MCF 10A (cell line): ENCODE measurements at places on chromosomes 2 and 18. TPM values are rescaled to one million over a fixed set of nuclear protein-coding genes. Genes with fewer than 3 reads are reported as not detected.

The OTOS gene
- not detected in 2 replicates for total RNA-seq

The GLB1L gene
- 4.9 and 7.5 TPM in 2 replicates for total RNA-seq

The IL18RAP gene
- not detected in 2 replicates for total RNA-seq

The GREB1L gene
- total RNA-seq, result 9.4 and 11.0 TPM in 2 replicates

The GAD1 gene
- total RNA-seq, result 1.6 and 2.5 TPM in 2 replicates

DNA sequence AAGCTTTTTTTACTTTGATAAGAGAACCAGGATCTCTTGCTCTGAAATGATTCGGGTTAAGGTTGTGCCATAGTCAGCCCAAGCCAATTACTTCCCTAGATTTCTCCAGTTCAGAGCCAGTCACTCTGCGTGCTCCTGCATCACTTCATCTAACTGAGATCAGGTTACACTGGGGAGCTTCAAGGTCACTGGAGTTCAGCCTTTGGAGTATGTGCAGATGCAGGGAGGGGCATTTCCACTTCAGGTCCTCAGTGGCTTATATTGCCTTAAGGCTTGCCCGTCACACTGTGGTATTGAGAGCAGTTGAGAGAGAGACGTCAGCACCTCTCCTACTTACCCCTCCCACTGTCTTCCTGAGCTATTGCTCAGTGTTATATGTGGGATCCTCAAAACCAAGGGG is 317.8 kb downstream of the EPHA4 start:
- no peaks in the 10 kb centered on the region for H3K36me3 ChIP-seq
- no peak overlapping the region for H3K4me3 ChIP-seq
- peak; percentile 46 for DNase-seq
- no peaks in the 10 kb centered on the region for H3K27me3 ChIP-seq
- no peaks in the 10 kb centered on the region for H3K4me1 ChIP-seq
- H3K27ac ChIP-seq, result no peak overlapping the region

The C2orf78 gene
- total RNA-seq, result not detected in 2 replicates

- no peak overlapping the region for H3K4me3 ChIP-seq
- no peak for DNase-seq
- peaks cover 11% of the 10 kb centered on the region for H3K27me3 ChIP-seq
- H3K27ac ChIP-seq, result no peak overlapping the region
- peaks cover 6% of the 10 kb centered on the region for H3K4me1 ChIP-seq
Measured at GRCh38 chr2:197673606-197674005, 1.8 kb downstream of the RFTN2 start.

The IL1A gene
- total RNA-seq, result 99.1 and 170 TPM in 2 replicates

The TMEM17 gene
- total RNA-seq, result 2.6 and 3.1 TPM in 2 replicates

DNA sequence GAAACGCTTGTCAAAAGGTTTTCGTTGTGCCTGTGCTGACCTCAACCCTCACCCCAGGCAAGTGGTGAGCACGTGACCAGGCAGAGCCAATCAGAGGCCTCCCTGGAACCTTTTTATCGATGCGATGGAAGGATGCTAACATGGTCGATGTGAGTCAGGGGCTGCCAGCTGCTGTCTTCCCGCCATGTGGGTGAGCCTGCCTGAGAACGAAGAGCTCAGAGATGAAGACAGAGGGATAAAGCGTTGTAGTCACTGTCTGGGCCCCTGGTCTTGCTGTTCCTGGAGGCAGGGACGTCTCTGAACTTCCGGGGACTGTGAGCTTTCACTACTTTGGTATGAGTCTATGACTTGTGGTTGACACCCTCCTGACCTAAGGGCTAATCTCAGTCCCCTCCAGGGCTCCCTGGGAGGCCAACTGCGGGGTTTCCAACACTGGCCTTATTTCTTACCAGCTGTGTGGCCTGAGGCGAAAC is 18.6 kb downstream of the DNMT3A start:
- H3K4me3 ChIP-seq, result no peak overlapping the region
- DNase-seq, result no peak
- peaks cover 7% of the 10 kb centered on the region for H3K36me3 ChIP-seq
- no peak overlapping the region for H3K27ac ChIP-seq
- no peaks in the 10 kb centered on the region for H3K27me3 ChIP-seq
- H3K4me1 ChIP-seq, result no peaks in the 10 kb centered on the region

The NYAP2 gene
- total RNA-seq, result not detected in 2 replicates

- H3K27ac ChIP-seq, result no peak overlapping the region
- no peak overlapping the region for H3K4me3 ChIP-seq
- H3K4me1 ChIP-seq, result no peaks in the 10 kb centered on the region
- H3K27me3 ChIP-seq, result no peaks in the 10 kb centered on the region
- DNase-seq, result no peak
- no peaks in the 10 kb centered on the region for H3K36me3 ChIP-seq
Measured at GRCh38 chr2:220708366-220708765, 863.7 kb downstream of the EPHA4 start.

The CD226 gene
- 2.6 and 3.4 TPM in 2 replicates for total RNA-seq

The SKOR2 gene
- total RNA-seq, result not detected in 2 replicates

- no peaks in the 10 kb centered on the region for H3K4me1 ChIP-seq
- H3K36me3 ChIP-seq, result no peaks in the 10 kb centered on the region
- no peak overlapping the region for H3K27ac ChIP-seq
- no peak for DNase-seq
- no peaks in the 10 kb centered on the region for H3K27me3 ChIP-seq
- H3K4me3 ChIP-seq, result no peak overlapping the region
Measured at GRCh38 chr18:37425222-37425621, 140.4 kb downstream of the CELF4 start.

- H3K4me3 ChIP-seq, result no peak overlapping the region
- DNase-seq, result no peak
- H3K27ac ChIP-seq, result no peak overlapping the region
- peaks cover 53% of the 10 kb centered on the region for H3K27me3 ChIP-seq
- no peaks in the 10 kb centered on the region for H3K4me1 ChIP-seq
Measured at GRCh38 chr18:65215865-65216466, 534.8 kb upstream of the CDH7 start.

The TMEM247 gene
- total RNA-seq, result not detected in 2 replicates

- no peak overlapping the region for H3K4me3 ChIP-seq
- peak; percentile 35 for DNase-seq
- no peak overlapping the region for H3K27ac ChIP-seq
- H3K4me1 ChIP-seq, result no peaks in the 10 kb centered on the region
- no peaks in the 10 kb centered on the region for H3K36me3 ChIP-seq
Measured at GRCh38 chr18:27005589-27005988, 140.1 kb upstream of the AQP4 start.

The CREG2 gene
- not detected in 2 replicates for total RNA-seq

- peak overlapping the region; percentile 91 for H3K4me3 ChIP-seq
- H3K27me3 ChIP-seq, result no peaks in the 10 kb centered on the region
- peaks cover 31% of the 10 kb centered on the region for H3K4me1 ChIP-seq
- peaks cover 5% of the 10 kb centered on the region for H3K36me3 ChIP-seq
Measured at GRCh38 chr2:148645539-148646230, 1.1 kb downstream of the EPC2 start.

GRCh38 chr2:109194620-109194937 is 65.6 kb downstream of the SH3RF3 start:
- H3K27me3 ChIP-seq, result no peaks in the 10 kb centered on the region
- peaks cover 10% of the 10 kb centered on the region for H3K4me1 ChIP-seq
- H3K27ac ChIP-seq, result no peak overlapping the region
- peaks cover 6% of the 10 kb centered on the region for H3K36me3 ChIP-seq

DNA sequence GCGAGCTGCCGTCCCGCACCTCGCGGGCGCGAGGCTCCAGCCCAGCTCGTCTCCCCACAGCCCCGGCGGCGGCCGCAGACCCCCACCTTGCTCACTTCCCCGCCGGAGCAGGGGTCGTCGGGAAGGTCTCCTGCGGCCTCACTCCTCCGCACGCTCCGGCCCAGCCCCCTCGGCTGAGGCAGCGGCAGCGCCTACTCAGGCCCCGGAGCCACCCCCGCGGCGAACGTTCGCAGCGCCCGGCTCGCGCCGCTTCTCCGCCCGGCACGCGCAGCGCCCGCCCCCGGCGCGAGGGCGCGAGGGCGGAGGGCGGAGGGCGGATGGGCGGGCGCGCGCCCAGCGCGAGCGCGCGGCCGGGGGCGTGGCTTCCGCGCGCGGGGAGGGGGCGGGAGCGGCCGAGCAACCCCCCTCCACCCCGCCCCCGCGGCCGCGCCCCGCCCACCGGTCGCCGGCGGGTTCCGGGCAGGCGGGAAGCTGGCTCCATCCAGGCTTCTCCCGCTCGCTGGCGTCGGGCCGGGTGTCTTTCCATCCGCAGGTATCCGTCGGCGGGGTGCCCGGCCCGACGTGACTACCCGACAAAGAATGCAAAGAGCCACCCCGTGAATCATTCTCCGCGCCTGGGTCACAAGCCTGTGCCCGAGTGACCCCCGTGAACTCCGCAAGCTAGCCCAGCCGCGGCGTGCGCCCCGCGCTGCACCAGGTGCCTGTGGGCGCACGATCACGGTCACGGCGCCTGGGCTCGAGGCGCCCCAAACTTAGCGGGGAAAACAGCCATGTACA is at the start of gene DTNB:
DTNB (minus strand) TSS at position 278 of the 777 bp plus-strand sequence. CDS start 20,917 bp downstream, outside the sequence.
- H3K4me1 ChIP-seq, result peaks cover 8% of the 10 kb centered on the region
- DNase-seq, result peak; percentile 80
- H3K4me3 ChIP-seq, result peak within 1 kb of the TSS; percentile 72
- no peaks in the 10 kb centered on the region for H3K36me3 ChIP-seq
- H3K27me3 ChIP-seq, result no peaks in the 10 kb centered on the region

The IL1F10 gene
- total RNA-seq, result not detected in 2 replicates

The FTCDNL1 gene
- total RNA-seq, result 1.9 and 2.5 TPM in 2 replicates

DNA sequence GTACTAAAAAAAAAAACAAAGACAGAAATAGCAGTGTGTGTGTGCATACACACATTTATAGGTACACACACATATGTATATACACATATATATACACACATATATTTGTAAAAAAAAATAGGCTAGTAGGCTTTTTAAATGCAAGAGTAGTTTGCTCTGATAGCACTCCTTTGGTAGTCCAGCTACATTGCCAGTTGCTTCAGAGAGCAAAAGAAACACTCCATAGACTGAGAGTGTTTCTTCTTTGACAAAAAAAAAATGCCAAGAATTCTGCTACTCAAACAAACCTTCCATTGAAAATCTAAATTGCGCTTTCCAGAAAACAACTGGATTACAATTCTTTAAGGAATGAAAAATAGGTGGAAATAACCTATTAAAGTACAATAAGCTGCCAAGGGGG is 365.9 kb upstream of the GALNT5 start:
- H3K36me3 ChIP-seq, result no peaks in the 10 kb centered on the region
- no peak overlapping the region for H3K4me3 ChIP-seq
- no peak overlapping the region for H3K27ac ChIP-seq

- H3K36me3 ChIP-seq, result peaks cover 94% of the 10 kb centered on the region
- peak overlapping the region; percentile 33 for H3K27ac ChIP-seq
- DNase-seq, result no peak
- H3K27me3 ChIP-seq, result no peaks in the 10 kb centered on the region
Measured at GRCh38 chr2:55556809-55557208, 37.3 kb downstream of the CFAP36 start.

DNA sequence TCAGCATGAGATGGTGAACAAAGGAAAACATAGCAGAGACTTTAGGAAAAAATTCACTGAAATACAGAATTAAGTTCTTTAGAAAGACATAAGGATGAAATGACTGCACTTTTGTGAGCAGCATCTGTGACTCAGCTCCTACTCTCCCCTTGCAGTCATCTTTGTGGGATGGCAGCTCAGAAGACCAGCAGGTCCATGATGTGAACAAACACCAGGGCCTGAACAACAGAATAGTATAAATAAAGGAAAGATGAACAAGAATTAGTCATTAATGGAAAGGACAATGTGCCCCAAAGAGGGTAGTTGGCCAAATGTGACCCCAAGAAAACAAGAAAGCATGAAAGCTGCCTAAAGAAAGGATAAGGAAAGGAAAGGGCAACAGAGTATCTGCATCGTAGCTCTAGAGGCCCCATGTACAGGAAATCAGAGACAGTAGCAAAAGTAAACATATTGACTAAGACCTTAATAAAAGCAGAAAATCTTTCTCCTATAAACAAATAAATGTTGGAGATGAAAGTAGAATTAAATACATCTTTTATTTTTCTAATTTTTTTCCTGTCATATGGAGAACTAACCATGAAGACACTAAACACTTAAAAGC is 318.0 kb downstream of the ZEB2 start:
- H3K27ac ChIP-seq, result no peak overlapping the region
- H3K27me3 ChIP-seq, result no peaks in the 10 kb centered on the region
- no peaks in the 10 kb centered on the region for H3K4me1 ChIP-seq
- no peak overlapping the region for H3K4me3 ChIP-seq

DNA sequence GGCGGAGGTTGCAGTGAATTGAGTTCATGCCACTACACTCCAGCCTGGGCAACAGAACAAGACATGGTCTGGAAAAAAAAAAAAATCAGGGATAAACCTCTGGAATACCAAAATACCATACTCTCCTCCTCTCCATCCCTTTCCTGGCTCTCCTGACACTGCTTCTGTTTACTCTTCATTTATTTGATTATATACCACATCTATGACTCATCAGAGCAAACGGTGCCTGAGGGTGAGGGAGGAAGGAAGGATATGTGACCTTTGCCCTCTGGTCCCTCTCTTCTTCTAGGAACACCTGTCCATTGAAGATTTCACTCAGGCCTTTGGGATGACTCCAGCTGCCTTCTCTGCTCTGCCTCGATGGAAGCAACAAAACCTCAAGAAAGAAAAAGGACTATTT is 30.0 kb downstream of the VIL1 start:
- H3K27ac ChIP-seq, result no peak overlapping the region
- H3K4me3 ChIP-seq, result no peak overlapping the region
- H3K4me1 ChIP-seq, result peaks cover 6% of the 10 kb centered on the region
- DNase-seq, result peak; percentile 69
- peaks cover 34% of the 10 kb centered on the region for H3K36me3 ChIP-seq

- DNase-seq, result no peak
- no peaks in the 10 kb centered on the region for H3K27me3 ChIP-seq
- no peak overlapping the region for H3K4me3 ChIP-seq
Measured at GRCh38 chr18:76430636-76431035, 64.4 kb downstream of the ZNF516 start.

DNA sequence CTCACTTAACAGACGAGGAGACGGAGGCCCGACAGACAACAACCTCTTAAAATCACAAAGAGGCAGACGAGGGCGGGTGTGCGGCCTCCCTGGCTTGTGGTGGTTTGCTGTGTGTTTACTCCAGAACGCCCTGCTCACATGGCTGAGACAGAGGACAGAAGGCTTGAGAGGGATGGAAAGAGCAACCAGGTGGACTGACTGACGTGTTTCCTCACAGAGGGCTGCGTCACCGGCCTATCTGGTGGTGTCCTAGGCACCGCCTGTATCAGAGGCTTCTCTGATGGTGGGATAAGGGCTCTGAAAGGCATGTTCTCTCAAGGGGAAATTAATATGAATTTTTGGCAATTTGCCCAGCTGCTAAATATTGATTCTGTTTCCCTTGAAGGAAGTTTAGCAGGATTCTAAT is 47.0 kb upstream of the RALBP1 start:
- H3K27me3 ChIP-seq, result no peaks in the 10 kb centered on the region
- peaks cover 12% of the 10 kb centered on the region for H3K4me1 ChIP-seq
- H3K27ac ChIP-seq, result peak overlapping the region; percentile 84

DNA sequence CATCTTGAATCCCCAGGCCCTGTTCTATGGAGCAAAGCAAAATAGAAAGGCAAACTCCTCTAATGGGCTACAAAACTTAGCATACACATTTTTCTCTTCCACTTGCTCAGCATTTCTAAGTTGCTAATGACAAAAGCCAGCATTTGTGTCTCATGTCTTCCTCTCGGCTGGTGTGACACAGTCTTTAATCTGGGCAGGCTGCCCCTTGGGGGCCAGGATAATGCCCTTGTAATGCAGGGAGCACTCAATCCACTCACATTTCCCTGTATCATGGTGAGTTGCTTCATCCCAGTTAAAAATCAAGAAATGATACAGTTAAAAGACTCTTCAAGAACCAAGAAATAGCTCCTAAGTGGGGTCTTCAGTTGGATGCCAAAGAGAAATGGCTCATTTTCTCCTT is 109.1 kb upstream of the FBXO11 start:
- no peak overlapping the region for H3K27ac ChIP-seq
- no peaks in the 10 kb centered on the region for H3K36me3 ChIP-seq
- no peaks in the 10 kb centered on the region for H3K27me3 ChIP-seq
- H3K4me3 ChIP-seq, result no peak overlapping the region
- no peaks in the 10 kb centered on the region for H3K4me1 ChIP-seq

GRCh38 chr2:126527836-126528490 is 128.0 kb upstream of the GYPC start:
- peak; percentile 57 for DNase-seq
- no peak overlapping the region for H3K27ac ChIP-seq
- H3K27me3 ChIP-seq, result no peaks in the 10 kb centered on the region
- no peaks in the 10 kb centered on the region for H3K4me1 ChIP-seq
- no peak overlapping the region for H3K4me3 ChIP-seq
